Activated CD8-positive, alpha-beta memory T cell treated with anti-CD3 and anti-CD28 coated beads for 1 hour (primary cell): ENCODE measurements at places on chromosomes 2 and 18.

- DNase-seq = no peak
Measured at GRCh38 chr2:144607891-144608521, 88.1 kb upstream of the ZEB2 start.

DNA sequence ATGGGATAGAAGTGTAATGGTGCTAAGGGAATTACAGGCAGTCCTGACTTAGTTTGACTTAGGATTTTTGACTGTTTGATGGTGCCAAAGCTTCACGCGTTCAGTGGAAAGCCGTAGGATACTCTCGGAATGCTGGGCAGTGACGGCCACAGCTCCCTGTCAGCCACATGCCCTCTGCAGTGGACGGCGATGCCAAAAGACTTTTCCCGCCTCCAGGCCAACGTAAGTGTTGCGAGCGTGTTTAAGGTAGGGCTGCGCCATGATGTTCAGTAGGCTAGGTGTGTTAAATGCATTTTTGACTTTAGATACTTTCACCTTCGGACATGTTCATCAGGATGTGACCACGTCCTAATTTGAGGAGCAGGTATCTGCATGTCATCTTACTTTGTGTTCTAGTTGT, 63.4 kb downstream of the DCDC2C start:
- DNase-seq = no peak

DNA sequence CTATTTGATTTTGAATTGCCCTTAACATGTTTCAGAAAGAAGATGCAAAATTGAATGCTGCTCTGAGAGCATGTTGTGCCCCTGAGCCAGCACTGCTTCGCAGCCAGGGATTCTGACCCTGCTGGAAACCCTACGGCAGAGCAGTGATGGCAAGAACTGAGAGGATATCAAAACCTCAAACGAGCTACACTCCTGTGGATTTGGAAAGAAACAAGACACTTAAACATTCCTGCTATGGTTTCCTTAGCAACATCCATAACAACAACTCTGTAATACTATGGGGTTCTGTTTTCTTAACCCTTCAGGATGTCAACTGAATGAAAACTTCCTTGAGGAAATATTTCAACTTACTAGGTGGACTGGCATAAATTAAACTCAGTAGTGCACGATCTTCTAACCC, 649.1 kb downstream of the NYAP2 start:
- no peak for DNase-seq

GRCh38 chr2:237693291-237693994, 66.1 kb downstream of the LRRFIP1 start:
- DNase-seq = no peak

DNA sequence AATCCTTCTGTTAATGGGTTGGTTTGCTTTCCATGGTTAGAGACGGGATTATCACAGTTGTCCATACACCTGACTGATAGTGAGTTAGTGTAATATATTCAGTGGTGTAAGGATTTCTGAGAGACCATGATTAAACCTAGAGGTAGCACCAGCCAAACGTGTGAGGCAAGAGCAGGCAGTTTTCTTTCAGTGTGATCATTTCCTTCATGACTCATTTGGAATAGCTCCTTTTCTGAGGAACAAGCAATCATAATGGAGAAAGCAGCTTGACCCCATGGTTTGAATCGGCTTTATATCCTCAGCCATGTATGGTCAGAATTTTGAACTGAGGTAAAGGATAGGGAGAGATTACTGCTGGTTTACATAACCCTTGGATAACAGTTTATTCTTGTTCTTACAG, 2.9 kb downstream of the MXD1 start:
- DNase-seq = no peak

DNA sequence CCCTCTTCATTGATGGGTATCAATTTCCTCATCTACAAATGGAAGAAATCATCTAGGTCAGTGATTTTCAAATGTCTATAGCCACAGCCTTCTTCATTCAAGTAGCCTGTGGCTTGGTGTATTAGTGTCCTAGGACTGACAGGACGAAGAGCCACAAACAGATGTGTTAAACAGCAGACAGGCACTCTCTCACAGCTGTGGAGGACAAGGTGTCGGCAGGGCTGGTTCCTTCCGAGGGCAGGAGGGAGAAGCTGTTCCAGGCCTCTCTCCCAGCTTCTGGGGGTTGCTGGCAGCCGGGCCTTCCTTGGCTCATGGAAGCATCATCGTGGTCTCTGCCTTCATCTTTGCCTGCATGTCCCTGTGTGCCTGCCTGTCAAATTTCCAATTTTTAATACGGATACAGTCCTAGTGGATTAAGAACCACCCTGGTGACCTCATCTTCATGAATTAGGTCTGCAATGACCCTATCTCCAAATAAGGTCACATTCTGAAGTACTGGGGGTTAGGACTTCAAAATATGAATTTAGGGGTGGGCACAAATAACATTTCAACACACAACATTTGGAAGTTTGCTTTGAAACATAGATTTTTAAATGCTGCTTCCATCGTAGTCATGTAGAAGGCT, 86.5 kb downstream of the PTGR3 start:
- DNase-seq = no peak

DNA sequence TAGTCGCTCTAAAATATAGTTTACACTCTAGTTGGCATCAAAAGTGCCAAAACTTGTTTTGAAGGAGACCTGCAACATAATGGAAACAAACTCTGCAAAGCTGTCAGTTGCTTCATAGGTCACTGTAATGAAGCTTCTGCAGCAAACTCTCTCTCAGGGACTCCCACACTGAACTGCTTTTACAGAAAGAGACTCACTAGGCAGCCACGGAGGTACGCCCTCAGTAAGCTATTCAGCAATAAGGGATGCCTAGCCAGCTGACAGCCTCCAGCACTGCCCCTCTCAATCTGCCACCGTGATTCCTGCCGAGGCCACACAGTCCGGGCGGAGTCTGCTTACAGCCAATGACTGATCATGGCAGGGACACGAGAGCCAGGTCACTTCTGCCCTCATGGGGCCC, 51.1 kb downstream of the COLEC12 start:
- no peak for DNase-seq

GRCh38 chr2:168002021-168002553, 245.3 kb downstream of the STK39 start:
- DNase-seq = no peak

GRCh38 chr2:98505971-98506664, 61.5 kb downstream of the INPP4A start:
- no peak for DNase-seq

DNA sequence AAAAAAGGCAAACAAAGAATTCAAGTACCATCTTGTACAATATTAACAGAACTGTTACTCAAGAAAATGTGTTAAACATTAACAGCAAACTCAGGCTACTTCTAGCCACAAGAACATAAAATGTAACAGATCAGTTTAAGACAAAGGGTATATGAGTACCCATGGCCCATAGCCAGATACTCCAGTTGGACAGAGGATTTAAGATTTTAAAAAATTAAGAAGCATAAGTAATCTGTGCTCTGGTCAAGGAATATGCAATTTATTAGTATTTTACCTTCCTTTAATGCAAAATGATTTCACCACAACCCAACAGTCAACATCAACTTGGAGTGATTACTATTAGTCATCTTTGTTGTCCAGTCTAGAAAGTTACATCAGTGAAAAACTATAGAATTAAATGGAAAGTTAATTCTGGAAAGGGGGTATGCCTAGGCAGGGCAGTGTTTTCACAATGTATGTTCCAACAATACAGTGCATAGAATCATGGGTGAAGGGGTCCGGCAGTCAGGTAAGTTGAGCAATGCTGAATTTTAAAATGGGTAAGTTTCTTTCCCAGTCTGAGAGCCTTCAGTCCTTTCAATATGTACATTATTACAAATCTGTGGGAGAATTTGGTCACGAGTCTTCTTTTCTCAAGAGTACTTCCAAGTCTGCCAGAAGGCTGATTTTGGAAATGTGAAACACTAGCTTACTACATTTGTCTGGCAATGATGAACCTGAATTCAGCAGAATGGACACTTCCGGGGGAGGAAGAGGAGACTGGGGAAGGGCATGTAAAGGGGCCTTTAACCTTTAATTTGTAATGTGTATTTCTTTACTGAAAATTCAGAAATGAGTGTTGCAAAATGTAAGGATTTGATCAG, 34.5 kb downstream of the SFT2D3 start:
- DNase-seq = no peak

GRCh38 chr2:145984580-145984979, 1464.7 kb upstream of the ZEB2 start:
- no peak for DNase-seq

- DNase-seq = no peak
Measured at GRCh38 chr2:3102922-3103569, 274.6 kb downstream of the EIPR1 start.

DNA sequence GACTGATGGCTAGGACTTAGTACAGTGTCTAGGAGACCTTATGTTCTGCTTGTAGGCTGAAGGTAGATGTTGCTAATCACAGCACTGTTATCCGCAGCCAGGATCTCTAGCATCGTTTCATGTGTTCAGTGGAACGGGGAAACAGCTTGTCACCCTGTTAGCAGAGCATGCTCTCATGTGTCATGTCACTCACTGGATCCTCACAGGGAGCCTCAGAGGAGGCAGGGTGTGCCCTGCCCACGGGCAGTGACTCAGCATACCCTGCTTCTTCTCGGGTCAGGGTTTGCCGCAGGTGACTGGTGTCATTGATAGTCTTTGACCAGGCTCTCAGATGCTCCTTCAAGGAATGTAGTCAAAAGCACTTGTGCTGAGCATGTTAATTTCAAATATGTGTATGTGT, 44.4 kb downstream of the RPIA start:
- no peak for DNase-seq

- peak; percentile 17 for DNase-seq
Measured at GRCh38 chr2:24164416-24164973, 10.4 kb upstream of the FAM228A start.

DNA sequence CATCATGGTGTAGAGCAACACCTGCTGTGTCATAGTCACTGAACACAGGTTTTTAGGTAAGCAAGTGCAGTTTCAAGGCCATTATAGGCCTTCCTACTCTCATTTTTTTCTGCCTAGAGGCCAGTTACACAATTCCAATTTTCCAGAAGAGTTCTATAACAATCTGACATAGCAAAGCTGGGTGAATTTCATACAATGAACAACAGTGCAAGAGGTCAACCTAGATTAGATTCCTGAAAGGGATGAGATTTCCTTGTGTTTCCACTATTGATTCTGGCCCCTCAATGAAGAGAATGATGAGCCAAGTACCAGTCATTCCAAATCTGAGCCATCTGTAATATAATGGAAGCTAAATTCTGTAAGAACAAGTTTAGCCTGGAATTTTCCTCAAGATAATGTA, 15.3 kb upstream of the CD28 start:
- no peak for DNase-seq

DNA sequence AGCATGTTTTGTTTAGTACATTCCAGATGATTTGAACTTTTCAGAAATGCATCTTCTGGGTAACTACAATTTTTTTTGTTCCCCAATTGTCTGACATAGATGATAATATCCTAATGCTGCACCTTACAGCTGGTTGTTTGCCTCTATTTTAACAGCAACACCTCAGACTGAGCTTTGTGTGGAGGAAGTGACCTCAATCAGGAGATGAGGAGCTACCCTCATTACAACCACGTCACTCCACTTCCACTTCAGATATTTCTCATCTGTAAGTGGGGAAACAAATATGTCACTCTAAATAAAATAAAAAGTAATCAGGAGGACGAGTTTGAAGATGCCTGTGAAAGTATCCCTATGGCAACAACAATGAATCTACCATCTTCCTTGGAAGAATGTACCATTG, 12.1 kb upstream of the SRSF7 start:
- no peak for DNase-seq

DNA sequence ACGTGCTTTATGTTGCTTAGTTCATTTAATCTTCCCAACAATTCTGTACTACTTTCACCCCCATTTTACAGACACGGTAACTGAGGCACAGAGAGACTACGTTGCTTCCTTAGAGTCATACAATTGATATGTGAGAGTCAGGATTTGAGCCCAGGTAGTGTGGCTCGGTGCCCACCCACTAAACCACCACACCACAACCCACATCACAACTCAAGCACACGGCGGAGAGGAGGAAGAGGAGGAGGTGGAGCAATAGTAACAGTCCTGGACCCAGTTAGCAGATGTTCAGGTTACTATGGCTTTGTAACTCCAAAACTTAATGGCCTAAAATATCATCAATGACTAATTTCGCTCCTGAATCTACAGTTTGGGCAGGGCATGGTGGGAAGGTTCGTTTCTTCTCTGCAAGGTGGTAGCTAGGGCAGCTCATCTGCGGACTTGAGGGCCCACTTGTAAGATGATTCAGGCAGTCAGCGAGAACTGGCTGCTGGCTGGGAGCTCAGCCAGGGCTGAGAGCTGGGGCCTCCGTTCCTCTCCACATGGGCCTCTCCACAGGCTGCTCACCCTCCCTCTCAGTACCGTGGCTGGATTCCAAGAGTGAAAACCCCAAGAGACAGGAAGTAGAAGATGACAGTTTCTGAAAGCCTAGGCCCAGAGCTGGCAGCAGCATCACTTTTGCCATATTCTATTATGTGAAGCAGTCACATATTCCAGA, 167.1 kb downstream of the ZFP36L2 start:
- peak; percentile 9 for DNase-seq

DNA sequence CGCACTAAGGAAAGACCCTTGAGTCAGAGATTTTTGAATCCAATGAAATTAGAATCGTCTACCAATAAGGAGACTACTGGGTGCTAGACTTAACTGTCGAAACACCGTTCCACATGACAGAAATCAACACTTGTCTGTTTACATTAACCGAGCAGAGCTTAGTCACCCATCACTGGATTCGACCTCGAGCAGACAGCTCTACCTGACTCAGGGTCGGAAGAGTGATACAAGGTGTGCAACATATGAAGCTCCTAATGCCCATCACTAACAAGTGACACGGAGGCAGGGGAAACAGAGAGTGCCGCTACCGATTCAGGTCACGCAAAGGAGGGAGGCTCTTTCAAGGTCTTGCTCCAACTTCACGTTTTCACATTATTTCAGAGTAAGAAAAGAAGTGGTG, 54.2 kb upstream of the FZD5 start:
- DNase-seq = no peak

DNA sequence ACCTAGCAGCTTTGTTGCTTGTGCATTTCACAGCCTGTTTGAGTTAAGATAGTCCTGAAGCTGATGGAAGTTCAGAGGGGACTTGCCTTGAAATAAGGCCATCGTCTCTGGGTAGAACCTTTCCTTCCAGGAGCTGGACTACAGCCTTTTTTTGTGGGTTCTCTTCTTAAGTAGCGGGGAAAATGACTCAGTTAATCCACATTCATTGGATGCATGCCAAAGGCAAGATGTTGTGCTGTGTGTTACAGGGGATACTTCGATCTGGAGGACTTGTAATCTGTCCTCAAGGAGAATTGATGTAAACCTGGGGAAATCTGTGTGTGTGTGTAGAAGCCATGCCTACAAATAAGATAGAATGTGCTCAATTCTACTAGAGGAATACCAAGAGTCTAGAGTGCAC, 46.8 kb downstream of the RPIA start:
- no peak for DNase-seq

GRCh38 chr2:33812707-33813106, 213.6 kb upstream of the FAM98A start:
- no peak for DNase-seq

DNA sequence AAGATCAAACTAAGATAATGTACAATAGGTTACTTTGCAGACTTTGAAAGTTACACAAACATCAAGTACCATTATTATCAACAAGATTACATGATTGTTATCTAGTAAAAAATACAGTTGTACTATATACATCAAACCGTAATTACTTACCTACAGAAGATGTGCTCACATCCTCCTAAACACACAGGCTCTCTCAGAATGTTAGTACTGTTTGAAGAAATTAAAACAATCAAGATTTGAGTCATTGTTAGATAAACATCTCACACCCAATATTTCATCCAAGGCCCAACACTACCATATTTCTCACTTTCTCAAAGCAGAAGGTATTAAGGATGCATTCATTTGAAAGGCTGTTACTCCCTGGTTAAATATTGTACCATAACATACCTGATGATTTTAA, 12.6 kb downstream of the BARD1 start:
- DNase-seq = no peak
